ENCODE measurements at places on chromosomes 11 and 22. TPM values are rescaled to one million over a fixed set of nuclear protein-coding genes. Genes with fewer than 3 reads are reported as not detected.
A peak's percentile ranks its signal among the peaks of the same experiment; 100 is the strongest.

GRCh38 chr22:39965748-39966147, 5.6 kb downstream of the TMA7B start:
- DNase-seq = no peak

- peak; percentile 56 for DNase-seq
These were observed 1.4 kb downstream of the CCDC73 start for GRCh38 chr11:32792948-32793475.

- no peak for DNase-seq
These were observed 13.0 kb downstream of the TUB start for GRCh38 chr11:8093931-8094575.

GRCh38 chr11:22543261-22543660, 82.4 kb downstream of the FANCF start:
- no peak for DNase-seq

DNA sequence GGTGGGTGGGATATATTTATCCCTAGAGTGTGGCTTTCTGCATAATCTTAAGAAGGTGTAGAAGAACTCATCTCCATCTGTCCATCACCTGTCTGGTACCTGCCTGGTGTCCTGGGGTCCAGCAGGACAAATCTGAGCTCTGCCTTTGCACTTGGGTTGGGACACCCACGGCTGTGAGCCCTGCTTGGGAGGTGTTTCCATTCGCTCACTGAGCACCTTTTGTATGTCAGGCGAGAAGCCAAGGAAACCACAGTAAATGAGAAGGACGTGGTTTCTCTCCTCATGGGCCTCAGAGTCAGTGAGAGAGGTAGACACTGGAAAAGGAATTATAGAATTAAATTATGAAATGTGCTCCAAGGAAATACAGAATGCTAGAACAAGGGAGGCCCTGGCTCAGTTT, 555.9 kb downstream of the MIAT start:
- DNase-seq = no peak

PATE4 gene
- not detected for total RNA-seq

GRCh38 chr22:19070397-19071169, 51.6 kb downstream of the DGCR2 start:
- DNase-seq = no peak

DNA sequence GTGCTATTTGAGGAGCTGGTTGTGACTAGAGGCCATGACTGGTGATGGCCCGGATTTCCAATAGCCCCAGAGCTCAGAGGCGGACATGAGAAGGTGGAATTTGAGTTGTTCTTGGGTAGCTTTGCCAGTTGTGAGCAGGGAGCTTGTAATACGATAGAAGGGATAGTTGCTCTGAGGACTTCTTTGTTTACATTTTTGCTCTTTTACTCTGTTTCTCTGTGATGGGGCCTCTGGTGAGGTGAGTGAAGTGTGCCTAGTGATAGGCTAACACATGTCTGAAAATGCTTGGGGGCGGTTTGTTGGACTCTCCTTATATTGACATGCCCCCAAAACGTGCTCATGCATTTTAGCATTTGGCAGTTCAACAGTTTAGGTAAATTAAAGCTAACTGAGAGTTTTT, 365.1 kb downstream of the DDX10 start:
- no peak for DNase-seq

PGM2L1 gene
- 0.87 TPM for total RNA-seq
